Sigmoid colon (tissue), 7 donors: ENCODE measurements at places on chromosomes 3 and 15. TPM values are rescaled to one million over a fixed set of nuclear protein-coding genes. Genes with fewer than 3 reads are reported as not detected.

- H3K27ac ChIP-seq: peak overlapping the region; percentile 86
- peaks cover 9% of the 10 kb centered on the region for H3K36me3 ChIP-seq
- peaks cover 49% of the 10 kb centered on the region for H3K4me1 ChIP-seq
- no peak overlapping the region for H3K4me3 ChIP-seq
- no peaks in the 10 kb centered on the region for H3K27me3 ChIP-seq
Observed at GRCh38 chr3:123089611-123090331, 22.9 kb downstream of the PDIA5 start.

DNA sequence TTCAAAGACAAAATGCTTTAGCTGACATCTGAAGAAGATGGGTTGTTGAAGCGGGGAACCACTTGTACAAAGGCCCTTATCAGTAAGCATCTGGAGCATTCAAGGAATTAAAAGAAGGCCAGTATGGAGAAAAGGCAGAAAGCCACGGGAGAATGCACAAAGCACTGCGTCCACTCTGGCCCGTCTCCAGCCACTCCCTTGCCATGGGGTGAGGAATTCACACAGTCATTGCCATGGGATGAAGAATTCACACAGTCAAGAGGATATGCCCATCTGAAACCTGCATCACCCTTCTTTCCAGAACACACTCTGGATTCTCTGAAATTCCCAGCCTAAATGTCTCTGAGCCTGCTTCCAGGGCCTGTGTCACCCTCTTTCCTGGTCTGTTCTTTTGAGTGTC is 26.7 kb upstream of the STAG1 start:
- H3K27me3 ChIP-seq: no peaks in the 10 kb centered on the region
- H3K4me1 ChIP-seq: no peaks in the 10 kb centered on the region
- no peaks in the 10 kb centered on the region for H3K36me3 ChIP-seq
- no peak overlapping the region for H3K4me3 ChIP-seq

GRCh38 chr3:71641674-71642073 is 58.1 kb upstream of the FOXP1 start:
- no peaks in the 10 kb centered on the region for H3K27me3 ChIP-seq
- no peak overlapping the region for H3K4me3 ChIP-seq
- H3K36me3 ChIP-seq: no peaks in the 10 kb centered on the region
- no peak for DNase-seq
- H3K27ac ChIP-seq: no peak overlapping the region

- H3K36me3 ChIP-seq: no peaks in the 10 kb centered on the region
- H3K4me3 ChIP-seq: no peak overlapping the region
- no peak overlapping the region for H3K27ac ChIP-seq
- H3K4me1 ChIP-seq: no peaks in the 10 kb centered on the region
Observed at GRCh38 chr15:48510976-48511375, 134.5 kb downstream of the FBN1 start.

DNA sequence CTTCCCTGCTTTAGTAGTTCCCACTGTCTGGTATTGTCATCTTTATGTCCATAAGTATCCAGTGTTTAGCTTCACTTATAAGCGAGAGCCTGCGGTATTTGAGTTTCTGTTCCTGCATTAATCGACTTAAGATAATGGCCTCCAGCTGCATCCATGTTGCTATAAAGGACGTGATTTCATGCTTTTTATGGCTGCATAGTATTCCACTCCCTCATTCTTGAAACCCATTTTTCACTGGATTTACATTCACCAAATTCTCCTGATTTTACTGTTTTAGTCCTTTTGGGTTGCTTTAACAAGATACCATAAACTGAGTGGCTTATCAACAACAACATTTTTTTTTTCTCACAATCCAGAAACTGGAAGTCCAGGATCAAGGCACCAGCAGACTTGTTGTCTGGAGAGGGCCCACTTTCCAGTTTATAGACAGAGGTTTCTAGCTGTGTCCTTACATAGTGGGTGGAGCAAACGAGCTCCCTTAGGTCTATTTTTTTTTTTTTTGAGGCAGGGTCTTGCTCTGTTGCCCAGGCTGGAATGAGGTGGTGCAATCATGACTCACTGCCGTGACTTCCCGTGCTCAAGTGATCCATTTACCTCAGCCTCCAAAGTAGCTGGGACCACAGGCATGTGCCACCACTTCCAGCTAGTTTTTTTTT is 6.1 kb upstream of the TICRR start:
- no peak for DNase-seq
- H3K4me3 ChIP-seq: no peak overlapping the region

- H3K36me3 ChIP-seq: no peaks in the 10 kb centered on the region
- H3K4me1 ChIP-seq: no peaks in the 10 kb centered on the region
- H3K27ac ChIP-seq: no peak overlapping the region
Observed at GRCh38 chr3:172179680-172180399, 140.5 kb downstream of the FNDC3B start.

DNA sequence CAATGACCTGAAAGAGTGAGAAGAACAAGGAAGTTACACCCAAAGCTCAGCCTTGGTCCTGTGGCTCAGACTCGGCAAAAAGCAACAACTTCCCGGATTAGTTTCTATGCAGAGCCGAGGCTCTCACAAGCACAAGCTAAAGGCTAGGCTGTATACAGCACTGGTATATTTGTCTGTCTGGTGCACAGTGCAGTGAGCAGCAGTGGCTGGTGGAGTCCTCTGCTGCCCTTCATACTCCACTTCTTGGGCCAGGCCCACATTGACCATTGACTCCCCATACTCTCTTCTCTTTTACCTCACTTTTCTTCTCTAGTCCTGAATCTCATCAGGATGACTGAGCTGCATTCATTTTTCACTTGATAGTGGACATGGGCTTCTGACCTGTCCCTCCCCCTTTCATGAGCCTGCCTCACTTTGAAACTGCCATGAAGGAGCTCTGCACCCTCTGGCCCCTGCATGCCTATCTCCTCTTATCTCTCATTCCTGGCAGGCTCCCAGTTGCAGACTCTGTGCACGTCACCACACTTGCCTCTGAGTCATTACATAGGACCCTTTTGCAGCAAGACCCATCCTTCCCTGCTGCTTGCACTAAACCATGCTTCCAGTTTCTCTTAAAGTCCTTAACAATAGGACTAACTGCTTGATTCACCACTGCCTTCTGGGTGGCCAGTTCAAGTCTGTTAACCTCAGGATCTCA is 379.3 kb downstream of the NTRK3 start:
- H3K4me3 ChIP-seq: no peak overlapping the region
- DNase-seq: no peak
- H3K4me1 ChIP-seq: no peaks in the 10 kb centered on the region
- no peaks in the 10 kb centered on the region for H3K27me3 ChIP-seq
- H3K36me3 ChIP-seq: no peaks in the 10 kb centered on the region
- no peak overlapping the region for H3K27ac ChIP-seq

DNA sequence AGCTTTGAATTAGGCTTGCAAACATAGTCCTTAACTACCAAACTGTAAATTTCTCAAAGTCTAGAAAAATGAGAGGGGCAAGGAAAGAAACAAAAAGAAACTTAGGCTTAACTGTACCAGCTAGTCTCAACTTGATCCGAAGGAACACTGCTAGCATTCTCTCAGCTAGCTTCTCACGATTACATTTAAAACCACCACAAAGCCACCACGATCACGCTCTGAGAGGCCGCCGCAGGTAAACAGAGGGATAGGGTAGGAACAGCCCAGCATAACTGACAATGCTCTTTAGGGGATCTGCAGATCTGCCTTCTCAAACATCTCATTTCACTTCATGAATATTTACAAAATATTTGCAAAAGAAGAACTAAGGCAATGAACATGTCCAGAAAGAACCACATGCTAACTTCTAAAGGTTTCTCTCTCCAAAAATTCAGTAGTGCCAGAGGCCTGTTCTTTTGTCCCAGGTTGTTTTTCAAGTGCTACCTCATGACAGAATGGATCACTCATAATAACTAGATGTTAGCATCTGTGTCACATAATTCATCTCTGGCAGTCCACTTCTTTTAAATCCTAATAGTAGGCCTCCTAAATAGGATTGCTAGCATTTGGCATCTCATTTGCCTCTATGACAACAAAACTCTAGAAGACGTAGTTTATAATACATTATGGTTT is 18.9 kb downstream of the VGLL4 start:
- H3K4me3 ChIP-seq: no peak overlapping the region
- no peaks in the 10 kb centered on the region for H3K27me3 ChIP-seq
- H3K4me1 ChIP-seq: peaks cover 35% of the 10 kb centered on the region
- H3K27ac ChIP-seq: no peak overlapping the region
- H3K36me3 ChIP-seq: no peaks in the 10 kb centered on the region

GRCh38 chr3:151460228-151460627 is 633 bp downstream of the IGSF10 start:
- no peak for DNase-seq
- no peaks in the 10 kb centered on the region for H3K36me3 ChIP-seq
- H3K27ac ChIP-seq: no peak overlapping the region
- no peaks in the 10 kb centered on the region for H3K27me3 ChIP-seq
- H3K4me3 ChIP-seq: no peak overlapping the region

- no peaks in the 10 kb centered on the region for H3K4me1 ChIP-seq
- no peaks in the 10 kb centered on the region for H3K36me3 ChIP-seq
- no peak overlapping the region for H3K4me3 ChIP-seq
- DNase-seq: no peak
- no peak overlapping the region for H3K27ac ChIP-seq
- no peaks in the 10 kb centered on the region for H3K27me3 ChIP-seq
Observed at GRCh38 chr3:70822669-70823068, 510.2 kb upstream of the MDFIC2 start.

GRCh38 chr15:99117563-99118257 is 12.8 kb downstream of the SYNM start:
- H3K4me1 ChIP-seq: peaks cover 98% of the 10 kb centered on the region
- peaks cover 71% of the 10 kb centered on the region for H3K36me3 ChIP-seq
- peak overlapping the region; percentile 90 for H3K27ac ChIP-seq

DNA sequence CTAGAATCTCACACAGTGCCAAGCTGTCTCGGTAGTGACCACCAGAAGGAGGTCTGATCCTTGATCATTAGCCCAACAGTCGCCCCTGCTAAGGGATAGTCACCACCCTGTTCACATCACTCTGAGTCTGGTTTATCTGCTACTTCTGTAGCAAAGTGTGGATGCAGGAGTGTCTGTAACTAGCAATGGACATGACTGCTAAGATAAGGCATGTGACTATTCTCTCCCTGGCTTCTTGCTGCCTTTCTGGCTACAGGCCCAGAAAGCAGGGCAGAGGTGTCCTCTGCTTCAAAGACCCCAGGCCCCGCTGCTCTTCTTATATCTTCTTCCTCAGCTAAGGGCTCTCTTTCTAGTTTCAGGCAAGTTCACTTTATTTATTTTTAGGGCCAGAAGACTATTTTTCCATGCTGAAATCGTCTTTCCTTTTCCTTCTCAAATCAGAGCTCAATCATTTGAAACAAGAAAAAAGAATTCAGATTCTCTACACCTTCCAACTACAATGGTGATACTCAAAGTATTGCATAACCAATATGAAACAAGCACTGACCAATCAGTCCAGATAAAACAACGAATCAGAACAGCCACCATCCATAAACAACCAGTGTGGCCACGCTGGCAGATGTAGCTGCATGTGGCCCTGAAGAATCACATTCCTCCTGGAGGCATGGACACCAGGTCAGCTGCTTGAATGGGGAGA is 8.0 kb upstream of the KNG1 start:
- no peaks in the 10 kb centered on the region for H3K4me1 ChIP-seq
- H3K4me3 ChIP-seq: no peak overlapping the region
- no peaks in the 10 kb centered on the region for H3K36me3 ChIP-seq

- H3K36me3 ChIP-seq: no peaks in the 10 kb centered on the region
- no peaks in the 10 kb centered on the region for H3K4me1 ChIP-seq
- no peaks in the 10 kb centered on the region for H3K27me3 ChIP-seq
- no peak overlapping the region for H3K4me3 ChIP-seq
Observed at GRCh38 chr3:24704496-24704895, 209.8 kb upstream of the THRB start.

GRCh38 chr3:64120876-64121275 is 97.6 kb upstream of the PSMD6 start:
- H3K36me3 ChIP-seq: no peaks in the 10 kb centered on the region
- H3K4me3 ChIP-seq: no peak overlapping the region
- no peaks in the 10 kb centered on the region for H3K27me3 ChIP-seq

GRCh38 chr15:62726461-62726860 is 316.1 kb upstream of the TPM1 start:
- H3K36me3 ChIP-seq: no peaks in the 10 kb centered on the region
- no peak overlapping the region for H3K27ac ChIP-seq
- H3K27me3 ChIP-seq: no peaks in the 10 kb centered on the region
- no peaks in the 10 kb centered on the region for H3K4me1 ChIP-seq

QTRT2 gene
- 12.4 TPM for total RNA-seq

ZNF385D gene
- 3.9 TPM for total RNA-seq

MEIS2 gene
- 85.0 TPM for total RNA-seq

FAM227B gene
- 11.8 TPM for total RNA-seq

LRIG1 gene
- total RNA-seq: 200 TPM

CYB561D2 gene
- 12.7 TPM for total RNA-seq

JAGN1 gene
- 39.2 TPM for total RNA-seq

PLA2G4F gene
- total RNA-seq: not detected
